ENCODE measurements at places on chromosomes 1 and 21.

GRCh38 chr1:175530622-175531375 is 212.6 kb downstream of the TNR start:
- no peak for DNase-seq

- no peak for DNase-seq
Measured at GRCh38 chr1:44924835-44925464, 61.4 kb downstream of the EIF2B3 start.

DNA sequence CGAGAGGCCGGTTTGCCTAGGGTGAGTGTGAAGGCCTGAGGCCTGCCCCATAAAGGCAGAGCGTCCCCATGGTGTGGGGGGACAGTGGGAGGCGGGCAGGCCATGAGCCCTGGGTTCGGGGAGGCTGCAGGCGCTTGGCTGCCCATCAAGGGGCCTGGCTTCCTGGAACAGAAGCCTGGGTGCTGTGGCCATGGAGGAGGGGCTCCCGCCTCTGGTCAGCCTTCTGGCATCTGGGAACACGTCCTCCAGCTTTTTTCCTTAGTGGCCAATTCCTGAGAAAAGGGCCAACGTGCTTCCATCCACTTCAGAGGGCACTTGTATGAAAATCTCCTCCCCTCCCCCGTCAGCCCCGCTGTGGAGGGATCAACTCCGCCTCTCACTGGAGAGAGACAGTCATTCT is 58.7 kb downstream of the PRDM16 start:
- no peak for DNase-seq

DNA sequence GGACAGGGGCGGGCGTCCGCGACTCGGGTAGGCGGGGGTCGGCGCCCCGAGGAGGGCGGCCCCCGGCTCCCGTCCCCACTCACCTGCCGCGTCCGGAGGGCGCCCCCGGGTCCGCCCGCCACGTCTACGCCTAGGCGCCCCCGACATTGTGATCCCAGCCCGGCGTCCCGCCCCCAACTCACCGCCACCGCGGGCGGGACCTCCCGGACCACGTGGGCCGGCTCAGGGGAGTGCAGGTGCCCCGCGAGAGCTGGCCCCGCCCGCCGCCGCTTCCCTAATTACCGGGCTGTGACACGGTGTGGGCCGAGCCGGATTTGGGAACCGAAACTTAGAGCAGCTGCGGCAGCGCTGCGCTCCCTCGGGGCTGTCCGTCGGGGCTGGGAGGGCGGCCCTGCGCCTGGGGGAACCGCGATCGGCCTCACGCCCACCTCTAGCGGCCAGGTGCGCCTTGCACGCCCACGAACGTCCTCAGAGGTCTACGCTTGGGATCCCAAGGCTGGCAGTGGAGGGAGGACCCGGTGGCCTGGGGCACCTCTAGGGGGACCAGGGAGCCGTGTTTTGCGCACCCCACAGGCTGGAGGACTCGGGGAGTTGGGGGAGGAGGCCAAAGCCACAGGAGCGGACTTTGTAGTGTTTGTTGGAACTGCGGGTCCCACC is 521 bp upstream of the NADK start:
- DNase-seq, result no peak

DNA sequence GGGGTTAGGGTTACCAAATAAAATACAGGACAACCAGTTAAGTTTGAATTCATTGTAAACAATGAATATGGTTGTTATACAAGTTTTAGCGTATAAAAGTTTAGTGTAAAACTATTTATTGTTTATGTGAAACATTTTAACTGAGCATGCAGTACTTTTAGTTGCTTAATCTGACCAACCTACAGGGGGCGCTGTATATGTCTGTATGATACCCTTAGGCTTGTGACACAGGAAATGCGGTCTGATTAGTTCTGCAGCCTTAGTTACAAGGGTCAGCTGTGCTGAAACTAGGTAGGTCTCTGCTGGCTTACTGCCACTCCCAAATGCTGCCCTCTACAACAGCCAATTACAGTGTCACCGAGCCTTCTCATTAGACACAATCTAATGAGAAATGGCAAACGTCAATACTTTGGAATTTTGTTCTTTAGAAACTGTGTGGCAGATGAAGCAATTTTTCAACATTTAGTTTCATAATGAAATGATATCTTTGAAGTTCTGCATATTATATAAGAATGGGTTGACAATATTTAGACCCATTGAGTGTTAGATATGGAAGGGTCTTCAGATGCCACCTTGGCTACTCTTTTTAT is 56.2 kb downstream of the NTNG1 start:
- no peak for DNase-seq

All from esophagus muscularis mucosa (tissue), 4 donors.